ENCODE measurements at places on chromosomes 7 and 10.

- DNase-seq, result no peak
These were observed 29.9 kb downstream of the DDIT4 start for GRCh38 chr10:72303424-72304128.

- no peak for DNase-seq
These were observed 44.0 kb downstream of the INPP5F start for GRCh38 chr10:119769886-119770285.

DNA sequence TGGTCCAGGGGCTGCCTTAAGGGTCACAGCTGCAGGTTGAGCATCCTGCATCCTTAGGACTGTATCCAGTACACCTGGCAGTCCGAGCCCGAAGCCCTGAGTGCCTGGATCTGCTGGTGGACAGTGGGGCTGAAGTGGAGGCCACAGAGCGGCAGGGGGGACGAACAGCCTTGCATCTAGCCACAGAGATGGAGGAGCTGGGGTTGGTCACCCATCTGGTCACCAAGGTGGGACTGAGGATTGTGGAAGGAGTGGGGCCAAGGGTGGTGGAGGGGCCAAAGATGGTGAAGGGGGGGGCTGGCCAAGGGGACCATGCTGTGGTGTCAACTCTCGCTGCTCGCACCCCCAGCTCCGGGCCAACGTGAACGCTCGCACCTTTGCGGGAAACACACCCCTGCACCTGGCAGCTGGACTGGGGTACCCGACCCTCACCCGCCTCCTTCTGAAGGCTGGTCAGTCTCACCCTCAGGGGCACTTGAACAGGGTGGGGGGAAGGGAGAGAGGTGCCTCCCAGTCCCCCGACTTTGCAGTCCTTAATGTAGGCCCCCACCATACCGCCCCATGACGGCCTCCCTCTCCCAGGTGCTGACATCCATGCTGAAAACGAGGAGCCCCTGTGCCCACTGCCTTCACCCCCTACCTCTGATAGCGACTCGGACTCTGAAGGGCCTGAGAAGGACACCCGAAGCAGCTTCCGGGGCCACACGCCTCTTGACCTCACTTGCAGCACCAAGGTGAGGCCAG is 5.3 kb downstream of the NFKB2 start:
- DNase-seq, result no peak

- DNase-seq, result no peak
These were observed 266.4 kb upstream of the LYZL1 start for GRCh38 chr10:29022513-29022912.

- no peak for DNase-seq
These were observed at the start of gene GIMAP5 for GRCh38 chr7:150737265-150738055. GIMAP5 (plus strand) TSS chr7:150737418; CDS start chr7:150740885, 3,467 bp downstream.

- DNase-seq, result no peak
These were observed 12.0 kb upstream of the BTBD16 start for GRCh38 chr10:122259075-122259466.

DNA sequence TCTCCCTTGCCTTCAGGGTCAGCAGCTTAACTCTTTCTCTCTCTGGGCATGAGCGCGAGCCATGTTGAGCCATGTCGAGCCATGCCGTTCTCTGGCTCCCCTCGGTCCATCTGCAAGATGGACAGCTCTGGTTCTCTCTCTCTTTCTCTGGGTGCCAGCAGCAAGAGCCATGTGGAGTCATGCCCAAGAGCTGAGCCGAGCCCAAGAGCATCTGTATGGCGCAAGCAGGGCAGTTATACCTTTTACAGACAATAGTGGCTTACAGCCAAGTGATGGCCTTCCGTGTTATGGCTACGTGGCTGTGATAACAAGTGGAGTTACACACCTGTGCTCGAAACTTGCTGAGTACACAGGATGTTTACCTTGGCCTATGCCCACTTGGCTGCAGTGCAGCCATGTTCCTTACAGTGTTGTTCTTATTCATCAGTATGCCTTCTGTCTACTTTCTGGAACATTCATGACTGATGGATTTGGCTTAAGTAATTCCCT is 327.7 kb downstream of the GLRX3 start:
- DNase-seq, result no peak
